Stimulated activated CD4-positive, alpha-beta T cell treated with anti-CD3 and anti-CD28 coated beads, Interleukin-2, amount 100 ng/mL, for 48 hours (primary cell): ENCODE measurements at places on chromosomes 7 and 10.

GRCh38 chr7:85156661-85157208, 30.1 kb downstream of the SEMA3D start:
- DNase-seq = no peak

- DNase-seq = no peak
Measured at GRCh38 chr7:129317450-129317849, 92.6 kb downstream of the AHCYL2 start.

- no peak for DNase-seq
Measured at GRCh38 chr10:72080042-72080975, 8.0 kb downstream of the SPOCK2 start.

DNA sequence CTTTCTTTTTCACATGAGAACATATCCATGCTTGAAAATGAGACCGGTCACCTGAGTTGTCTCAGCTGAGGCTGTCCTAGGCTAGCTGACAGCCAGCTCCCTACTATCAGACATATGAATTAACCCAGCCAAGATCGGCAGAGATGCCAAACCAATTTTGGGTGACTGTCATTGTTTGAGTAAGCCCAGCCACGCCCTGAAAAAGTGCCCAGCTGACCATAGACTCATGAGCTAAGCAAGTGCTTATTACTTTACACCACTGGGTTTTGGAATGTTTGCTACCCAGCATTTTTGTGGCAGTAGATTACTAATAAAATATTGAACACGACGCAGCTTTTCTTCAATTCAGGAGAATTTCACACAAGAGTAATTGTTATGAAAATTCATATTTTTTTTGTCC, 265.2 kb upstream of the LYZL1 start:
- no peak for DNase-seq

- no peak for DNase-seq
Measured at GRCh38 chr7:119983468-119983867, 289.5 kb upstream of the KCND2 start.
